ENCODE measurements at places on chromosomes 4 and X.
A peak's percentile ranks its signal among the peaks of the same experiment; 100 is the strongest.

DNA sequence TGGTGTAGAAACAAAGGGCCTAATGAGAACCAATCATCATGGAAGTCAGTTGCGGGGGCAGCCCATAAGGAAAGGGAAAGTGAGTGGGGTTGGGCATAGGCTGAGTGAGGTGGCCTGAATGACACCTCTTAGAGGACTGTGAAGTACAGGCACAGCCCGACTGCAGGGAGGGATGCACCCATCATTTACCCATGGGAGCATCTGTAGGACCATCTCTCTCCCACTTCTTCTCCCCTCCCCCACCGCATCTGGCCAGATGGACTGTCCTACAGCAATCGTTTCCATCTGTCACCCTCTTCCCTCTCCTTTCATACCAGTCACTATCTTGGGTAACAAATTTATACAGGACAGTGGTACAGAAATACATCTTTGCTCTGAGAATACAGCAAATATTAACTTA, 4.2 kb downstream of the STBD1 start:
- no peak overlapping the region for H3K27ac ChIP-seq
- no peak overlapping the region for H3K4me3 ChIP-seq
- no peak for DNase-seq
- no peaks in the 10 kb centered on the region for H3K27me3 ChIP-seq

DNA sequence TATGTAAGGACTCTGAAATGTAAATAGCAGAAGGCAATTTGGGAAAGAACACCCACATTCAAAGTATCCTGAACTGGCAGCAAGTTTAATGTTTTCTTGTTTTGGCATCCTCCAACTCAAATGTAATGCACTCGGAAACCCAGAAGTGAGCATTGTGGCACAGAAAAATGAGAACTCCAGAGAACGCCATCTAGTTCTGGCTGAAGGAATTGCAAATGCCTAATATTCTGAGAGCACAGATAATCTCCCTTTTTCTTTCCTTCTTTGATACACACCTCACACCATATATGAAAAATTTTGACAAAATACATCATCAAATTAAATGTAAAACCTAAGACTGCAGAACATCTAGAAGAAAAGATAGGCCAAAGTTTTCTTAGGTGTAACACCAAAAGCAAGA, 52.1 kb downstream of the PWWP3B start:
- peaks cover 8% of the 10 kb centered on the region for H3K27me3 ChIP-seq
- H3K27ac ChIP-seq: no peak overlapping the region
- no peak for DNase-seq
- no peaks in the 10 kb centered on the region for H3K36me3 ChIP-seq

- H3K27ac ChIP-seq: no peak overlapping the region
- no peaks in the 10 kb centered on the region for H3K27me3 ChIP-seq
- no peak for DNase-seq
- H3K36me3 ChIP-seq: no peaks in the 10 kb centered on the region
These were observed 148.4 kb upstream of the CLNK start for GRCh38 chr4:10832806-10833628.

DNA sequence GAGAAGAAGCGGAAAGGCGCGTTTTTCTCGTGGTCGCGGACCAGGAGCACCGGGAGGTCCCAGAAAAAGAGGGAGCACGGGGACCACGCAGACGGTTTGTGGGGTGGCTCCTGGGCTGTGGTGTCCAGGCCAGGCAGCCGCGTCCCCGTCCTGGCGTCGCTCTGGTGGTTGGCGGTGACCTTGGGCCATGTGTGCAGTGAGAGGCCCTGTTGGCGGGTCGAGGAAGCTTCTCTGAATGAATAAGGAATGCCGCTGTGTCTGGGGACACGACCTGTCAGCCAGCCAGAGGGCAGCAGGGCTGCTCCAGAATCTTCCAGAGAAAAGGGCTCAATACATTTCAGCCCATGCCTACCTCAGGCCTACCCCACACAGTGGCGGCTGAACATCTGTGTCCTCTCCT, 24.3 kb upstream of the HGFAC start:
- no peak for DNase-seq
- peaks cover 12% of the 10 kb centered on the region for H3K4me1 ChIP-seq
- H3K36me3 ChIP-seq: peaks cover 27% of the 10 kb centered on the region
- H3K27me3 ChIP-seq: no peaks in the 10 kb centered on the region

- H3K4me1 ChIP-seq: peaks cover 6% of the 10 kb centered on the region
- H3K27ac ChIP-seq: no peak overlapping the region
- H3K27me3 ChIP-seq: no peaks in the 10 kb centered on the region
- no peak overlapping the region for H3K4me3 ChIP-seq
- no peaks in the 10 kb centered on the region for H3K36me3 ChIP-seq
These were observed 20.2 kb downstream of the IRAK1 start for GRCh38 chrX:153999359-154000037.

DNA sequence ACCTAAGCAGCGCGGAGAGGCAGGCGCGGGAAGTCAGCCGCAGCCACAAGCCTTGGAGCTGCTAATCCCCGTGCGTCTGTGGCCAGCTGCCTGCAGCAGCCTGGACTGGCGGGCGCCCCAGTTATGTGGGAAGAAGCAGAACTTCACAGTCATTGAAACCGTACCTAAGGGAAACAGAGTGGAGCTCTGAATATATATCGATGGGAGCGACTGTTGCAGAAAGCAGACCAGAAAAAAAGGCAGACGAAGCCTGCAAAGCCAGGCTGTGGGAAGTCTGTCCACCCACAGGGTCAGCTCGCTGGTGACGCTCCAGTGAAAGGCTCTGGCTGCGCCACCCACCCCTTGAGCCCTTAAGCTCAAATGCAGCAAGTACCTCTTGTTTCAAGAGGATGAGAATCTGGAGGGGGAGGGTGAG, 24.7 kb downstream of the KCNE5 start:
- H3K36me3 ChIP-seq: no peaks in the 10 kb centered on the region
- no peak overlapping the region for H3K27ac ChIP-seq
- no peaks in the 10 kb centered on the region for H3K4me1 ChIP-seq
- DNase-seq: peak; percentile 6
- peak overlapping the region; percentile 53 for H3K4me3 ChIP-seq

GRCh38 chr4:8048856-8049676, 109.4 kb upstream of the AFAP1 start:
- H3K4me1 ChIP-seq: peaks cover 6% of the 10 kb centered on the region
- H3K4me3 ChIP-seq: no peak overlapping the region
- no peaks in the 10 kb centered on the region for H3K36me3 ChIP-seq
- H3K27ac ChIP-seq: no peak overlapping the region

DNA sequence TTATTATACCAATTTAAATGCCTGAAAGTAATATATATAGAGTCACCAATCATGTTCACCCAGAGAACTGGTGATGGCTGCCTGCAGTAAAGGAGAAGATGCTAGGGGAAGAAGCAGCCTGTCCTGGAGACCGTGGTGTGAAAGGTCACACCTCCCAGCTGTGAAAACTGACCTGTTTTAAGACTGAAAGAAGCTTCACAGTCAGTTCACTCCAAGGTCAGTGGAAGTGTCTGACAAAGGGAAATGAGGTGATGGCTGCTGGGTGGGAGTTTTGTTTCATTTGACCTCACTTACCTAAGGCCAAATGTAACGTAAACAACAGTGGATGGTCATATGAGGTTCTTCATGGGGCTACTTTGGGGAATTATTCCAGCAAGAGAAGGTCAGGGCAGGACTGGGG, 352.1 kb upstream of the GATB start:
- peaks cover 1% of the 10 kb centered on the region for H3K4me1 ChIP-seq
- no peak for DNase-seq
- peaks cover 4% of the 10 kb centered on the region for H3K27me3 ChIP-seq
- no peaks in the 10 kb centered on the region for H3K36me3 ChIP-seq
- no peak overlapping the region for H3K27ac ChIP-seq

- no peaks in the 10 kb centered on the region for H3K27me3 ChIP-seq
- no peak overlapping the region for H3K4me3 ChIP-seq
- H3K36me3 ChIP-seq: peaks cover 70% of the 10 kb centered on the region
These were observed 97.7 kb downstream of the MANBA start for GRCh38 chr4:102663073-102663472.

DNA sequence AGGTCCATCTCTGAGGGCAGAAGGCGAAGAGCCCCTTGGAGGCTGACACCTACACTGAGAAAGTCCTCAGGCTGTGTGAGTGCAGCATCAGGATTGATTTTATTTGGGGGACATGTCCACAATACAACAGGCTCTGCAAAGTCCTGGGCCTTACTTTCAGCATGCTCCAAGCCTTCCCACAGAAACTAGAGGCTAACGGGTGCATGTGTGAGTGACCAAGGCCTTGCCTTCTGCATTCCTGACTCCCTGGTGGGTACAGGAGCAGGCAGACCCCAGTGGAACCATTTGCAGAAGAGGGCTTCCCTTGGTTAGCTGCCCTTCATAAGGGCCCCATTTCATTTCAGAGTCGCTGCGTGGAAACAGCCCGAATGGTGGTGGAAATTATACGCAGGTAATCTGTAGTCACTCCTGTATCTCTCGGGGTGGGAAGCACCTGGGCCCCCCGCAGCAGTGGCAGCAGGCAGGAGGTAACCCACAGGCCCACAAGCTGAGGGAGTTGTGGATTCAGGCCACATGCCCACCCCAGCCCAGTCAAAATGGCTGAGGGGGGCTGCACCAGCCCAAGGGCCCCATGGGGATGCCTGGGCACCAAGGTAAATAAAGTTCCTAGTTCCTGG, 37.7 kb downstream of the NSG1 start:
- no peaks in the 10 kb centered on the region for H3K27me3 ChIP-seq
- no peak overlapping the region for H3K4me3 ChIP-seq
- no peak for DNase-seq
- peaks cover 73% of the 10 kb centered on the region for H3K36me3 ChIP-seq
- H3K4me1 ChIP-seq: peaks cover 15% of the 10 kb centered on the region
- no peak overlapping the region for H3K27ac ChIP-seq

GRCh38 chrX:12702509-12703091, 88.6 kb upstream of the PRPS2 start:
- no peaks in the 10 kb centered on the region for H3K4me1 ChIP-seq
- no peak for DNase-seq
- no peak overlapping the region for H3K4me3 ChIP-seq
- no peaks in the 10 kb centered on the region for H3K27me3 ChIP-seq
- H3K36me3 ChIP-seq: no peaks in the 10 kb centered on the region

GRCh38 chrX:47358387-47359065, 11.9 kb upstream of the ZNF157 start:
- H3K4me3 ChIP-seq: no peak overlapping the region
- H3K36me3 ChIP-seq: no peaks in the 10 kb centered on the region
- peaks cover 1% of the 10 kb centered on the region for H3K4me1 ChIP-seq
- no peak overlapping the region for H3K27ac ChIP-seq

DNA sequence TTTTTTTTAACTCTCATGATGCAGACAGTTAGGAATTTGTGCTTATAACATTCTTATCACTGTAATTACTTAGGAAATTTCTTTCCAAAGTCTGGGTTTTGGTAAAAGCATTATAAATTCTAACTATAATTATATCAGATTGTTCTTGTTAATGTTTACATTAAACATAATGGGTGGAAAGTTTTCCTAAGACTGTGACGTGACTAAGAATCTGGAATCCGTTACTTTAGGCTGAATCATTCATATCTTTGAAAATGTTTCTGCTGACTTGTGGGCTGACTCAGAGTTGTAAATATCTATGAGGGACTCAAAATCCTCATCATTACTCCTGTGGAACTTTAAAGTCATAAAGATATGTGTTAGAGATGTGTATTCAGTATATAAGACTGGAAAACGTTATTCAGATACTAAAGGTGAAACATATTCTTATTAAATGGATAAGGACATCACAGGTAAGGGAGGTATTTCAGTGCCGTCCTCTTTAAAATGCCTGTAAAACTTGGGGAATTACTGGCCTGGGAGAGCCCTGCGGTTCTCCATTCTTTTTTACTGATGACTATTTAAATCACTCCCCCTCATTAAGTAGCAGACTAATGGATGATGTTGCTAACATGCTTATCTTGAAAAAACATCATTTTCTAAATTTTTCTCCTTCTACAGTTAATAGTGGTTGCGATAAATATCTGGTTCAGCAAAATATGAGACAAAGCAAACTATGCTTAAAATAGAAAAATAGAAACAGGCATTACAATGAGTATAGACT, 159.0 kb downstream of the DCLK2 start:
- no peaks in the 10 kb centered on the region for H3K27me3 ChIP-seq
- peak overlapping the region; percentile 92 for H3K27ac ChIP-seq
- H3K4me1 ChIP-seq: peaks cover 16% of the 10 kb centered on the region
- peak; percentile 97 for DNase-seq

DNA sequence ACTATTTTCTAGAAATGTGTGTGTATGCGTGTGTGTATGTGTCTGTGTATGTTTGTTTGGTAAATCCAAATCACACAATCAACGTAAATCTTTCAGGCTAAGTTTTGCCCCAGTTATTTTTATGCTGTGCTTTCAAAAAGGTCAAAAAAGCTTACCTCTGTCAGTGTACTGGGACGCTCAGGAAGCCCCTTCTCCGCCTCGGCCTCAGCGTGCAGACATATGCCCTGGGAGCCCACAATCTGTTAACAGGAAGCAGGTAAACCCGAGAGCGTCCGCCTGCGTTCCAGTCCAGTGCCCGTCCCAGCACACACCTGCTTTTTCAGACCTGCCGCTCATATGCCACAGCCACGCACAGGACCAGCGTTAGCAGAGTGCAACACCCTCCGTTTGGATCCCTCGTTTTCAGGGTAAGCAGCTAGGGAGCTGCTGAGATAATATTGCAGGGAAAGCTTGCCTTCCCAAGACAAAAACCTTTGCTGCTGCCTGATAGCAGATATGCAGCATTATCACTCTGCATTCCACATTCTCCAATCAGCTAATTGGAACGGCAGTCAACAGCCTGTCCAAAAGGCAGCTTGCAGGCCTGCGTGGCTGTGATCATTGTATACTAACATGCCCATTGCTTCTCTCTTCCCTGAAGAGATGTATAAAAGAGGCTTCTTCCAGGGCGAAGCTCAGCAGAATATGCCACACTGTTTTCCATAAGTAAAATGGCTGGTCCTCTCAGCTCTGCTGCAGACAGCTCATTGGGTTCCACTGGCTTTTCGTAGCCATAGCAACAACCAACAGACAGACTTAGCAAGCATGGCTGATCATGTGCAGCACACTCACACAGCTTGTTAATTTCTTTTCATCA, at the start of gene SORBS2:
SORBS2 (minus strand) TSS at position 686 of the 856 bp plus-strand sequence. CDS start 121,623 bp downstream, outside the sequence.
- peak; percentile 41 for DNase-seq
- no peak within 1 kb of the TSS for H3K27ac ChIP-seq
- H3K4me1 ChIP-seq: peaks cover 8% of the 10 kb centered on the region

DNA sequence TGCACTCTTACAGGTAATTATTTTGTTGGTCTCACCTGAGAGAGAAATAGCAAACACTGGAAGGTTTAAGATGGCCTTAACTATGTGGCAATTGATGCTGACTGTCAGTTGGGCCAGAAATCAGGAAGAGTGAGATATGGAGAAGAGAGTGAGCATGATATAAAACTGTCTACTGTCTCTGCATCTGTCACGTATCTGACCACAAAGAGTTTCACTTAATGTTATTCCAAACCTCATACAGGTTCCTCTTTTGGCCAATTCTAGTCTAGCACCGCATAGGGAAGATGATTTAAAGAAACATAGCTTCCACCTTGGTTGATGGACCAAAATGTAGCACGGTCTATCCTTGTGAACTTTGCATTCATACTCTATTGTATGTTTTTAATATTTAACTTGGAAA, 381.0 kb upstream of the BOD1L1 start:
- H3K36me3 ChIP-seq: no peaks in the 10 kb centered on the region
- DNase-seq: no peak
- H3K4me3 ChIP-seq: no peak overlapping the region
- no peak overlapping the region for H3K27ac ChIP-seq
- H3K27me3 ChIP-seq: no peaks in the 10 kb centered on the region

Measured in mesenchymal stem cell (in vitro differentiated cells and primary cell).